MG63 (cell line): ENCODE measurements at places on chromosomes 12 and 14.

GRCh38 chr12:50627491-50627890 lies 122.7 kb downstream of the DIP2B start:
- DNase-seq, result no peak

DNA sequence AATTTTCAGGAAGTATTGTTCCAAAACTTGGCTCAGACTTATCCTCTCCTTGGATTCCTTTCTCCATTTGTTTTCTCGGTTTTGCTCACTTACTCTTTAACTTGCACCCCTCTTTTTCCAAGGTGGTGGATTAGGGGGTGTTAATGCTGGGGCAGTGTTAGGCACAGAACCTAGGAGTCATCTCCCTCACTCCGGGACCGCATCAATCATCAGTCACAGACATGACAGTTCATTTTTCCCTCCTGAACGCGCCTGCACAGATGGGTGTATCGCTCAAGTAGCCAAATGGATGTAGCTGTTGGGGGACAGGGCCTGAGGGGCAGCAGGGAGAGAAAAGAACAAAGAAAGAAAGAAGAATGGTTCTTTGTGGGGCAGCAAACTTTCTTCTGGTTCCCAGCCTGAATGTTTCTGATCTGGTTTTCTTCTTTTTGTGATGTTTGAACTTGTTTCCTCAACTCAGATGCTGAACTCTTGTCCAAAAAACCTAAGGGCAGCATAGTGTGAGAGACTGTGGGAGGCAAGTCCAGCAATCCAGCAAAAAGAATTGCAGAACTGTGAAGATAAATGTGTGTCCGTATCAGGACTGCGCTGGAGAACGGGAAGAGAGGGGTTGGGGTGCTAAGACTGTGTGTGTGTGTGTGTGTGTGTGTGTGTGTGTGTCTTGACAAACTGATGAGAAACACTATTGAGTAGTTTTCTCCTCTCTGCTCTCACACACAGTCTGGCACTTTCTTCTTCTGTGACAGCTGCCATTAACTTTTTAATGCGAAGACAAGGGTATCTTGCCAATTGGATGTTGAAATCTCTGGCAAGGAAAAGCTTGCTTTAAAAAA lies 131.1 kb downstream of the FBXL14 start:
- no peak for DNase-seq

DNA sequence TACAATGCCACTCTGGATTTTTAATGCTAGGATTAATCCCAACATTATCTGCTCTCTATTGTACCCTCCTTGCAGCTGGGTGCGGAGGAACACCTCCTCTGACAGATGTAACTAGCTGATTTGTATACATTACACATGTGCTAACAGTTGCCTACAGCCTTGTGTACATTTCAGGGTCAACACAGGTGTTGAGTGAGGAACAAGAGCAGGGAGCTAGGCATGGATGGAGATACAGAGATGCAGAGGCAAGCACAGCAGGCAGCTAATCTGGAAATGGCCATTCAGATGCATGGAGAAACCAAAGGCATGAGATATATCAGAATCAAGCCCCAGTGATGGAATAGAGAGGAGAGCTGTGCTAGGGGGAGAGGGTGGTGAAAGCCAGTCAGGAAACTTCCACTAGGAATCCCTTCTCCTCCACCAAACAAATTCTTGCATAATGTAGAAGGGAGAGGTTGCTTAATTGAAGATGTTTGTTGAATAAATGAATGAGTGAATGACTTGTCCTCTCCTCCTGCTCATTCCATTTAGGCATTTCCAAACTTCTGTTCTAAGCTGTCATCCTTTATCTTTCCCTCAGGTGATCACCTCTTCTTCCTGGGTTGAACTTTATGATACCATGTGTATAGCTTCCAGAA lies 313.2 kb downstream of the ATP23 start:
- no peak for DNase-seq

- DNase-seq, result no peak
These were observed 82.8 kb downstream of the KIF26A start for GRCh38 chr14:104221071-104221625.

- no peak for DNase-seq
These were observed 62.1 kb upstream of the MAP1LC3B2 start for GRCh38 chr12:116497051-116497591.

DNA sequence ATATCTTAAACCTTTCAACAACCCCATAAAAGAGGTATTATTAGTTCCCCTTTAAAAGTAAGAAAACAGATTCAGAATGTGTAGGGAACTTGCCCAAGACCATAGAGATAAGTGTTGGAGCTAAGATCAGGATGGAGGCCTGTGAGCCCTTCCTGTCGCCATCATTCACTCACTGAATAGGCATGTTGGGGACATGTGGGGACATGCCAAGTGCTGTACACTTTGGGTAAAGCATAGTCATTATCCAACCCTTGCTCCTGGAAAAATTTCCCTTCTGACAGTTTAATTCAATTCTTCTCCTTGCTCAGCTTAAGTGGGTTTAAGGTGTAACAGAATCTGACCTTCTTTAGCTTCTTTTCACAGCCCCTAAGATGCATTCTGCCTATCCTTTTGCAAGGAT lies 28.0 kb upstream of the C12orf42 start:
- DNase-seq, result no peak

- DNase-seq, result no peak
These were observed 25.8 kb upstream of the TRHDE start for GRCh38 chr12:72246370-72246769.

- DNase-seq, result no peak
These were observed 151.6 kb downstream of the CALM1 start for GRCh38 chr14:90548455-90548854.

- no peak for DNase-seq
These were observed 126.7 kb upstream of the BTG1 start for GRCh38 chr12:92272061-92272964.

GRCh38 chr14:93958567-93959238 lies 17.7 kb downstream of the ASB2 start:
- DNase-seq, result no peak

- DNase-seq, result no peak
These were observed 21.0 kb upstream of the AQP2 start for GRCh38 chr12:49929581-49929980.
